ENCODE measurements at places on chromosomes 2 and 18.

DNA sequence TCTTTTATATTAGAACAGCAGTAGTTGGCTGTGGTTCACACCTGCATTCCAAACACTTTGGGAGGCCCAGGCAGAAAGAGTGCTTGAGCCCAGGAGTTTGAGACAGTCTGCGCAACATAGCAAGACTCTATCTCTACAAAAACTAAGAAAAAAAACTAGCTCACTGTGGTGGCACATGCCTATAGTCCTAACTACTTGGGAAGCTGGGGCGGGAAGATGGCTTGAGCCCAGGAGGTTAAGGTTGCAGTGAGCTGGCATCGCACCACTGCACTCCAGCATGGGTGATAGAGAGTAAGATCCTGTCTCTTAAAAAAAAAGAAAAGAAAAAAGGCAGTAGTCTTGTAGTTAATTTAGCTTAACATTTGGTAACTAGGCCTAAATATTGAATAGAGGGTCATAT lies 136.6 kb downstream of the AGPS start:
- no peak for DNase-seq

DNA sequence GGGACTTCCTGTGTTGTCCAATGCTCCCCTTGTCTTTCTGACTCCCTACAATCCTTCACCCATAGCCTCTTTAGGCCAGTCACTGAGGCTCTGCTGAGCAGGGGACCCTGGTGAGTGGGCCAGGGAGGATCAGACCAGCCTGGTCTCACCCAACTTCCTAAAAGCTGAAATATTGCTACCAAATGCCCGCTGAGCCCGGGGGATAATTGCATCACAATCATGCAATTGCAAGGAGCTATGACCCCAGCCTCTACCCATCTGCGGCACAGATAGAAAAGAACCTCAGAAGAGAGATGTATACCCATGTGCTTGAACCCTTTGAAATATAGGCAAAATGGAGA lies 3.7 kb upstream of the SP100 start:
- DNase-seq = no peak

- DNase-seq = no peak
Observed at GRCh38 chr2:78486565-78486964, 538.9 kb upstream of the REG3G start.

GRCh38 chr2:229765721-229766120 lies 51.4 kb upstream of the DNER start:
- no peak for DNase-seq

- no peak for DNase-seq
Observed at GRCh38 chr2:70748002-70748784, 19.8 kb downstream of the ADD2 start.

GRCh38 chr18:75221397-75221796 lies 10.8 kb downstream of the TSHZ1 start:
- DNase-seq = no peak

DNA sequence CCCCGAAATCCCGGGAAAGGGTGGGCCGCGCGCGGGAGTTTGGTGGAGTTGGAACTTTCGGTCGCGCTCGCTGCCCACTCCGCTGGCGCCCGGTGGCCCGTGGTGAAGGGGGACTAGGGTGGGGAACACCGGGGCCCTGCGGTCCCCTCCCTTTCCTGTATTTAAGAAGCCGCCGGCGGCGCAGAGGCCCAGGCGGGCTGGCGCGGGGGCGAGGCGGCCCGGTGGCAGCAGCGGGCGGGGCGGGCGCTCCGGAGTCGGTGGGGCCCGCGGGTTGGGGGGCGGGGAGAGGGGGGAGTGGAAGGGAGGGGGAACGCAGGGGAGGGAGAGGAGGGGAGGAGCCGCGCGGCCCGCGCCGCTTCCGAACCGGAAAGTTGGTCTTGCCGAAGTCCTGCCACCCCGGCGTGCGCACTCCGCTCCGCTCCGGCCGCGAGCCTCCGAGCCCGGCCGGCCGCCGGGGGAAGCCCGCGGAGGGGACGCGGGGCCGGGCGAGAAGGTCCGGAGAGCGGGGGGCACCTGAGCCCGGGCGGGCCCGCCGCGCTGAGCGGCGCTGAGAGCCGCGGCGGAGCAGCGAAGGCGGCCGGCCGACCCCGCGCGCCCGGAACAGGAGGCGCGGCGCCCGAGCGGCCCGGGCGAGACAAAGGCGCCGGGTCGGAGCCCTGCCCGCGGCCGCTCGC lies 425 bp upstream of the SALL3 start:
- DNase-seq = peak; percentile 56

All from glutamatergic neuron (in vitro differentiated cells).